ENCODE measurements at places on chromosomes 2 and 18. TPM values are rescaled to one million over a fixed set of nuclear protein-coding genes. Genes with fewer than 3 reads are reported as not detected.

The CPLX4 gene
- total RNA-seq, result not detected

The TBR1 gene
- total RNA-seq, result not detected

The TMEM178A gene
- not detected for total RNA-seq

- H3K27me3 ChIP-seq, result no peaks in the 10 kb centered on the region
- H3K4me3 ChIP-seq, result no peak overlapping the region
- DNase-seq, result no peak
- no peaks in the 10 kb centered on the region for H3K4me1 ChIP-seq
- H3K27ac ChIP-seq, result no peak overlapping the region
Measured at GRCh38 chr2:61354543-61355197, 116.2 kb downstream of the USP34 start.

GRCh38 chr2:109383505-109384307 is 230.1 kb downstream of the SEPTIN10 start:
- peaks cover 2% of the 10 kb centered on the region for H3K36me3 ChIP-seq
- no peaks in the 10 kb centered on the region for H3K27me3 ChIP-seq
- no peak for DNase-seq
- H3K27ac ChIP-seq, result no peak overlapping the region

GRCh38 chr18:48201337-48202005 is 207.7 kb downstream of the ZBTB7C start:
- H3K4me3 ChIP-seq, result no peak overlapping the region
- no peaks in the 10 kb centered on the region for H3K4me1 ChIP-seq
- no peak for DNase-seq
- no peaks in the 10 kb centered on the region for H3K27me3 ChIP-seq
- H3K36me3 ChIP-seq, result no peaks in the 10 kb centered on the region

DNA sequence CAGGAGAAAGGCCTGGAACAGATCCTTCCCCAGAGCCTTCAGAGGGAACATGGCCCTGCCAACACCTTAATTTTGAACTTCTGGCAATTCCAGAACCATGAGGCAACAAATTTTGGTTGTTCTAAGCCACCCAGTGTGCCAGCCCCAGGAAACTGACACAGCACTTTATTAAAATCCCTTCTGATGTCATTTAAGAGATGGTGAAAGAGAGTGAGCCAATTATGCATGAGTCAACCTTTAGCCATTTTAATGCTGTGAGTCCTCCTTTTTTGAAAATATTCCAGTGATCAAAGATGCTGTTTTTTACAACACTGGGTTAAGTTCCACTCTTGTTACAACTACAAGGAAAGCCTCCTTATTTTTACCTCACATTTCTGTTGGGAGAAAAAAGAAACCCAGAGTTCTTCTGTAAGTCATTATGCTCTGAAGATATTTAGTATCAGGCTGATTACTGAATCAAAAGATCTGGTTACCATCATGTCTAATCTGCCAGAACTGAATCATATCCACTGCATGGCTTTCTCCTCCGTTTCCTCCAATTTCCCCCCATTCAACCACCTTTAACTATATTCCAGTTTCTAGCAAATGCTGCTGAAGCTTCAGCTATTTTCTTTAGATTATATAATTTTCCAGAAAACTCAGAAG is 235.4 kb downstream of the TXNL1 start:
- H3K4me3 ChIP-seq, result no peak overlapping the region
- no peak for DNase-seq
- H3K27ac ChIP-seq, result no peak overlapping the region
- no peaks in the 10 kb centered on the region for H3K27me3 ChIP-seq
- H3K4me1 ChIP-seq, result no peaks in the 10 kb centered on the region
